ENCODE measurements at places on chromosomes 7 and 10.

GRCh38 chr7:48305661-48306060 is 134.4 kb downstream of the ABCA13 start:
- no peak for DNase-seq

DNA sequence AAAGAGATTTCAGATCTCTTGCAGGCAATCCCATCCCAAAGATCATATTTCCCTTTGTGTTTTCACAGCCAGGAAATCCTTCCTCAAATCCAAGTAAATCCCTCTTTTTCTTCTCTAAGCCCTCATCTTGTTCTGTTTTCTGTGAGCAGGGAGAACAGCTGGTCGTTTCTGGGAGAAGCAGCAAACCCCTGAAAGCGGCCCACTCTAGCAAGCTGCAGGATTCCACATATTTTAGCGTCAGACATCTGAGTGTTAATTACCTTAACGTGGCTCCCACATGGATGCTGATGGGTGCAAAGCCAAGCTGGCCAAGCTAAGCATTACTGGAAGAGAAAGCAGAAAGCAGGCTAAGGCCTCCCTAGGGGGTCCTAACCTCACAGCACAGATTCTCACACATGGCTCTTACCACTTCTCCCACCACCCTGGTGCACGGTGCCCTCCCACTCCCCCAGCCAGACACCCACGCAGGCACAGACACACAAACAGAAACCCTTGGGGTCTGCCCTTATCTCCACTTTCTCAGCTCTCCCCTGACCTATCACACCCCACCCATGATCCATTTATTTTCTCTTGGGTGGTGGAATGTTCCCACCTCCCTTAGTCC is 551.0 kb upstream of the AUTS2 start:
- no peak for DNase-seq

GRCh38 chr7:2307690-2308107 is 6.5 kb downstream of the SNX8 start:
- no peak for DNase-seq

DNA sequence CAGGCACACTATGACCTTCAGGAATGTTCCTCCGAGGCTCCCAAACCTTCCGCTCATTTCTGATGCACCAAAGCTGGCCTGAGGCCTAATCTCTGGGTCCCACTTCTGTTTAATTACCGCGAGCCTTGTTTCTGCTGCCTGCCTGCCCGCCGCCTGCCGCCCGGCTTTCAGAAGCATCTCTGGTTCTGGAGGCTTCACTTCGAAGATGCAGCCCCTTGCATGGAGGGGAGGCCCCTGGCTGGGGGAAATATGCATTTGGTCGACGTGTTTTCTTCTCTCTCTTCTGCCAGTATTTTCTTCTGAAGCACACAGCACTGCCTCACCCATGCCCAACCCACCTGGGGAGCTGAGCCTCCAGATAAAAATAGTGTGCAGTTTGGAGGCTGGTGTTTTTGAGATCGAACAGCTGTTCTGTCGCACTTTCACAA is 166.9 kb downstream of the PAXIP1 start:
- no peak for DNase-seq

DNA sequence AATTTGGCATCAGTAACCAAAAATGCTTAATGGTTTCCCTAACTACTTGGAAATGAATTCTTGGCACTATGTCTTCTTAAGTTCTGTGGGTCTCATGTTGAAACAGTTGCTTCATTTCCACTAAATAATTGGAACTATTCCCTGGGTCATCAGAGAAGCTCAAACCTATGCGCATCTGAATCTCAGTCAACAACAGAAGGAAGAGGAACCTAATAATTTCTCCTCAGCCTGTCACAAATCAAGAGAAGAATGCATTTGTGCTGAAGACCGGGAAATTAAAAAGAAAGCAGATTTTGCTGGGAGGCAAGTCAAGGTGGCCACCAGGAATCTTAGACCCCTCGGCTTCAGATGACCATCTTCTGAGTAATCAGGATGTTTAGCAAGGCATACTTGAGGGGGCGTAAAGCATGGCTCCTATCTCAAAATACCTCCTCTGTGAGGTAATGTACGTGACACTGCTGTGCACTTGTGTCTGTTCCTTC is 41.4 kb downstream of the TOMM7 start:
- DNase-seq = peak; percentile 93

DNA sequence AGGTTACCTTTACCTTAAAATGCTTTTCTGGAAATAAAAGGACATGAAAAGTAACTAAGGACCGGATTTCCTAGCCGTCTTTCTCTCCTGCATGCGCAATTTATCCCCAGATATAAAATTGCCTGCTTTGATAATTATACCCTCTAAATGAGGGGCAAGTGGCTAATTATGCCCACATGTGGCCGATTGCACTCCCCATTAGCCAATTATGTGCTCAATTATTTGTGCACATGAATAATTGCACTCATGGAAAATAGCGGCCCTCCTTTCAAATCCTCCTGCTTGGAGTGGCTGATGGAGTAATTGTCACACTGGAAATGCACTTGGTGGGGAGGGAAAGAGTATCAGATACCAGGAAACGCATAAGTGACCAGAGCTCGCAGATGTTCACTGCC is 66.4 kb upstream of the ATRNL1 start:
- no peak for DNase-seq

GRCh38 chr10:71911296-71911953 is 52.8 kb upstream of the CHST3 start:
- peak; percentile 27 for DNase-seq

- DNase-seq = no peak
These were observed 70.8 kb downstream of the TCERG1L start for GRCh38 chr10:131240691-131241090.

DNA sequence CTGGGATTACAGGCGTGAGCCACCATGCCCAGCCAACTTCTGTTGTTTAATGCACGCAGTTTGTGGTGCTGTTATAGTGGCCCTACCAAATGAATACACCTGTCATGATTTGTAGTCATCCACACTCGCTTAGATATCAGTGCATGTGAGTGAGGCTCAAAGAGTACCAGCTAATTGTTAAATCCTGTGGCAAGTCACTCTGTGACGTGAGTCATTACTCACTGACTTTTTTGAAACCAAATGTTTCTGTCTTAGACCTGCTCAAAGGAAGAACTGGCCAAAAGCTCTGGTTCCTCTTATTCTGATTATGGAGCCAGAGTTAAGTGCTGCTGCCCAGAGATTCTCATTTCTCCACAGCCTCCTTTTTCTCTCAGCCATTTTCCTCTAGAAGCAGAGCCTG is 109.4 kb downstream of the PRKAG2 start:
- DNase-seq = no peak

DNA sequence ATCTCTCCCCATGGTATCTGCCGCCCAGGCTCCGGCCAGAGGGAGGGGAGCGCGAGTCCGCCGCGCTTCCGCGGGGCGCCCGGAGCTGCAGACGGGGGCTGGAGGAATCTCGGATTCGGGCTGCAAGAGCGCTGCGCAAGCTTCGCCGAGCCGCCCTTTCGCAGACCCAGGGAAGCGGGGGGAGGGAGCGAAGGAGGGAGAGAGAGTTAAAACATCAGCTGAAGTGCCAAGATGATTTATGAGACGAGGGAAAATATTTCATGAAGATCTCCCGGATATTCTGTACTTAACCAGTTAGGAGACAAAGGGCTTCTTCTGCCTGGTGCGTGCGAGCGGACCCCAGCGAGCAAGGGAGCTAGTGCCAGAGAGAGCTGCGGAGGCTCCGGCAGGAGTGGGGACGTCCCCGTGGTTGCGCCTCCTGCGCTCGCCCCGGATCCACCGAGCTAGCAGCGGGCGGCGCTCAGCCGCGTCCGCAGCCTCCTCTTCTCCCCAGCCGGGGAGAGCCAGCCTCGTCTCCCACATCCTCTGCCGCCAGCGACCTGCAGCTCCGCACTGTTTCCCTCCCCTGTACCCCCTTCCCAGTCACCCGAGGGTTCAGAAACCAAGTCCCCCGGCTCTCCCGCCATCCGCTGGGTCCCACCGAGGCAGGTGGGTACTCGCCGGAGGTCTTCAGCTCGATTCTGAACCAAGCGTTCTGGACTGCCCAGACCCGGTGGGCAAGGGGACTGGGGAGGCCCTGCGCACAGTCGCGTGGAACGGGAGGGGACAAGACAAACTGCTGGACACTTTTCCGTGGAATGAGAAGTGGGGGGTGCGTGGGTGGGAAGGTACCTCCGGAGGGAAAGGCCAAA is 1.0 kb upstream of the PAX2 start:
- DNase-seq = no peak

- DNase-seq = no peak
These were observed 25.5 kb downstream of the C1GALT1 start for GRCh38 chr7:7207876-7208275.

DNA sequence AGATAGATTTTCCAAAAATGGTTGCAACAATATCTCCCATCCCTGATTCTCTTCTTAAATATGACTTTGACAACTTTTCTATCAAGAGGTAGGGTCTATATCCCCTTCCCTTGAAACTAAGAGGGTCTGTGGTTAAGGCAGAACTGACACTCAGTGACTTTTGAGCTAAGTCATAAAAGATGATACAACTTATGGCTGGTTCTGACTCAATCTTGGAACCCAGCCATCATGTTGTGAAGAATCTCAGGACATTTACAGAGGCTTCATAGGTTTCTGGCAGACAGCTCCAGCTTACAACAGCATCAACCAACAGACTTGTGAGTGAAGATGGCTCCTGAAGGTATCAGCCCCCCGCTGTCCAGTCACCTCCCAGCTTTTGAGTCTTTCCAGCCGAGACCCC is 203.5 kb downstream of the RNLS start:
- peak; percentile 63 for DNase-seq

GRCh38 chr7:139730746-139731612 is 46.8 kb downstream of the HIPK2 start:
- DNase-seq = no peak

DNA sequence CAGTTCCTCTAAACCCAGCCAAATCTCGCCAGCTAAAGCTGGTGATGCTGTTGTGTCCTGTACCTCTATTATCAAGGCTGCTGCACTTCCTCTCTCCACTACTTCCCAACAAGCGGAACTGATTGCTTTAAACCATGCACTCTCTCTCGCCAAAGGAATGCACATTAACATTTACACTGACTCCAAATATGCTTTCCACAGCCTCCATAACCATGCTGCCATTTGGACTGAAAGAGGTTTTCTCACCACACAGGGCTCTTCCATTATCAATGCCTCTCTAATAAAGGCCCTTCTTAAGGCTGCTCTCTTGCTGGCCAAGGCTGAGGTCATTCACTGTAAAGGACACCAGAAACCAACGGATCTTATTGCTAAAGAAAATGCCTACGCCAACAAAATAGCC is 11.4 kb upstream of the LRRC61 start:
- DNase-seq = peak; percentile 20

- no peak for DNase-seq
These were observed 95.9 kb upstream of the EGR2 start for GRCh38 chr10:62912086-62912485.

GRCh38 chr7:28037220-28038010 is 143.2 kb downstream of the JAZF1 start:
- DNase-seq = peak; percentile 98

GRCh38 chr7:31101544-31101943 is 49.4 kb downstream of the ADCYAP1R1 start:
- DNase-seq = no peak

GRCh38 chr7:123738808-123739207 is 10.0 kb downstream of the WASL start:
- DNase-seq = no peak

Measured in EL (cell line).